H4 (cell line): ENCODE measurements at places on chromosomes 2 and 18. TPM values are rescaled to one million over a fixed set of nuclear protein-coding genes. Genes with fewer than 3 reads are reported as not detected.

The RSAD2 gene
- total RNA-seq, result 1.2 and 1.7 TPM in 2 replicates

The CDK15 gene
- 8.0 and 9.2 TPM in 2 replicates for total RNA-seq

The SLC25A12 gene
- total RNA-seq, result 22.3 and 28.8 TPM in 2 replicates

The ZNF519 gene
- total RNA-seq, result 3.1 and 8.6 TPM in 2 replicates

The PTPN4 gene
- 11.9 and 15.1 TPM in 2 replicates for total RNA-seq

The CPLX4 gene
- not detected in 2 replicates for total RNA-seq

The STEAP3 gene
- 14.0 and 17.7 TPM in 2 replicates for total RNA-seq

The MYO5B gene
- 10.9 and 12.4 TPM in 2 replicates for total RNA-seq

The PROC gene
- 1.3 and 2.6 TPM in 2 replicates for total RNA-seq

The ERBB4 gene
- total RNA-seq, result 0.04 and 0.33 TPM in 2 replicates

DNA sequence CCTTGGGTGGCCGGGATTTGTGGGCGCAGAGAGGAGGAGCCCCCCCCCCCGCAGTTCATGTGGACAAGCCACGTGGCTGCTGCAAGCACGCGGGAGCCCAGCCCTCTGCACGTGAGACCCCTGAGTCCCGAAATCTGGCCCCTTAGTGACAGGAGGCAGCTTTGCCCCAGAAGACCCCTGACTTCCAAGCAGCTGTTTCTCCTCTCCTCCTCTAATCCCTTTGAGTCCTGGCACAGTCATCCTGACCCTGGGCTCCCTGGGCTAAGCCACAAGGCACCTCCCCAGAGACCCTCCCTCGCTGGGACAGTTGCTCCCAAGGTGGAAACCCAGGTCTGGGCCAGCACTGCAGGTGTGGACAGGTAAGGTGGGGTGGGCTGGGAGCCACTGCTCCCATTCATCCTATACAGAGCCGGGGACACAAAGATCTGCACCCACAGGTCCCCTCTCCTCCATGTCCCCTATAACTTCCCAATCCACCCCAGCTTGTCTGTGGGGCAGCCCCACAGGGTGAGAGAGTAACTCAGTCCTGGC is 923 bp downstream of the TEKT4 start:
- no peak for DNase-seq

- no peak for DNase-seq
These were observed 3.8 kb downstream of the TMEM198 start for GRCh38 chr2:219547621-219548020.

- DNase-seq, result no peak
These were observed 262.1 kb downstream of the PTGR3 start for GRCh38 chr18:74946646-74947375.

DNA sequence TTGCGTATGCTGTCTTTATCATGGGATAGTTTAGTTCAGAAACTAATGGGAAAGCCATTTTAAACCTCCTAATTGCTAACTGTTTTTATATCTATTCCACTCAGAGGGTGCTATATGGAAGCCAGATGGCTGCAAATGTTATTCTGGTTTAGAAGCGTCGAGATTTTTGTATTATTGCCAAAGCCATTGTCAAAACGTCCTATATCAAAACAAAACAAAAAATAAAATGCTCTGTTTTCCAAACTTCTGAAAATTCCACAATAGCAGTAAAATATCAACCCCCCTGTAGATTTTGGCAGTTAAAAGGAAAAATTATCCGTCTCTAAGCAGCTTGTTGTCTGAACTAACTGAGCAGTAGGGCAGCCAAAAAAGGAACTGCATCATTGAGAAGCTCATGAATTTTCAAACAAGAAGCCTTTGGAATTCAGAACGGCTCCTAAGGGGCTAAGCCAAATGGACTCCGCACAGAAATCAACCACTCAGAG is 195.4 kb upstream of the CWC22 start:
- no peak for DNase-seq

- DNase-seq, result no peak
These were observed 292.1 kb upstream of the KLHL29 start for GRCh38 chr2:23092831-23093230.

DNA sequence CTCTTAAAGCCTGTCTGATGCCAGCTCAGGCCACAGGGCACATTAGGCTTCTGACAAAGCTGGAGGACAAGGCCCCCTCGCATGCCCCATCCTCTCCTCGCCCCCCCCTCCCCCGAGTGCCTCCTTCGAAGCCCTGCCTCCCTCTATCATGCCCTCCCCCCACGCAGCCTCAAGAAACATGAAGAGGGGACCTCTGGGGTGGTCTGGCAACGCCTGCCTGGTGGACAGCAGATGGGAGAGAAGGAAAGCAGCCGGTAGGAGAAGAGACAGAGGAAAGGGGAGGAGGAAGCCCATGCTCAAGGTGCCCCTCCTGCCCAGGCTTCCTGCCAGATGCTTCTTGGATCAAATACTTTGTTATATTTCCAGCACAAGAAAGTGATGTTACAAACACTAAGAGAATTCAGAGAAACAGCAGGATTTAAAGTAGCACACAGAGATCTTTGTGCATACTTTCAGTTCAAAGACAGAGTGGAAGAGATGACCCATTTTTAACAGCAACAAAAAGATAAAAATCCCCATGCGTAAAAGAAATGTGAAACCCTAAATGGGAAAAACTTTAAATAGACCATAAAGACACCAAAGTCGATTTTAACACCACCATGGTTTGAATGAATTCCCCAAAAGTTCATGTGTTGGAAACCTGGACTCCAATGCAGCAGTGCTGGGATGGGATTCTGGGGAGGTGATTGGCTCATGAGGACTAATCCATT is 19.0 kb downstream of the BOK start:
- no peak for DNase-seq

- DNase-seq, result no peak
These were observed 25.0 kb upstream of the SPP2 start for GRCh38 chr2:234025466-234025865.

DNA sequence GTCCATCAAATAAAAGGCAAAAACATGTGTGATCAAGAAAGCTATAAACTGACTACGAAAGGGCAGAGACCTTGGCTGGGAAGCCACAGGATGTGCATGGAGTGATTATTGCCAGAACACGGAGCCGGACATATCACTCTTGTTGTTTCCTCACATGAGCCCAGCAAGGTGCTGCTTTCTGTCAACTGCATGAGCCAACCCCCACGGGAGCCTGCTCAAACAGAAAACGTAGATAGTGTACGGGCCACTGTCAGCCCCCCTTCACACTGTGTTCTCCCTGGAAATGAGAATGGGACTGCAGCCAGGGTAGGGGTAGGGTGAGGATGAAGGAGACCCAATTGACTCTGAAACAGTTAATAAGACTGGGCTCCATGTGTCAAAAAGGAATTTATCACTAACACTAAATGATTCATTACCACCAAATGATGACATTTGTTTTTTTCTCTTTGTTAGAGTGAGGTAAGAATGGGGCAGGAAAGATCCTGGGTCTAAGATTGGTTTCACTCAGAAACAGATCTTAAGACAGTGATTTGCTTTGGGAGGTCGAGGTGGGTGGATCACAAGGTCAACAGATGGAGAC is 235.8 kb downstream of the MREG start:
- no peak for DNase-seq

DNA sequence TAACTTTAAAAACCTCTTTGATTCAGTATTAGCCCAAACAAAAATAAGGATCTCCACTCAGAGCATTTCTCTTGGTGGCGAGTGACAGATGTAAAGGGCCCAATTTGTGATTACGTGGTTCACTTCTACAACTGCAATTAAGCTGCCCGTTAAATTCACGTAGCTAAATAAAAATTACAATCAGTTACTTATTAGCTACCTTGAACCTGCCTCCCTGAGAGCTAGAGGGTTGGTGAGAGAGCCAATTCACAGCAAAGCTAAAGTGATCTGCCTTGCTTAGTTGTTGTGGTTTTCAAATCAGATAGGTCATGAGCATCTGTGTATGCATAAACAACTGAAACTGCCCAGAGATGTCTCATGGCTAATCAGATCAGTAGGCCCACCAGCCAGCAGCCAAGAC is 156.7 kb downstream of the RNF152 start:
- no peak for DNase-seq

- DNase-seq, result no peak
These were observed 74.8 kb downstream of the CDK15 start for GRCh38 chr2:201880993-201881611.

DNA sequence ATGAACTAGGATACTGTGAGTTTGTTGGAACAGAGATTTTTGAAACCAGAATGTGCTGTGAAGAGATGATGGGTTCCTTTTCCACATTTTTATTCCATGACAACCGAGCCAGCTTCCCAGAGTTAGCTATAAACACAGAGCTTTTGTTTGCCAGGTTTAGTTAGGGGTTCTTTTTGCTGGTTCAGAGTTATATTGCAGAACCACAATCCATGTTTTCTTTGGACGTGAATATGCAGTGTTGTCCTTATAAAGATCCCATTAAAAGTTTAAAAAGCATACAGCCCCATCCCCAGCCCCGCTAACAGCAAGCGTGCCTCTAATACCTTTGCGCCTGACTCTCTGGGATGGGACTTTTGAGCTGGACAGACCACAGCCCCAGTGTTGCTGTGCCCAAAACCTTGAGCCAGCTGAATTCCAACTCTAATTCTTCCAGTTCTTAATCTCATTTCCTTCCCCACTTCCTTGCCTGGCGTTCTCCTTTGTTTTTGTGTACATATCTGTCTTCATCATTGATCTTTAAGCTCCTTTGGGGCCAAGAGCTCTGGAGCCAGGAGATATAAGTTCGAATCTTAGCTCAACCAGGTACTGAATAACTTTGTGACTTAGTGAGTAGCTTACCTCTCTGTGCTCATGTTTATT is 72.3 kb downstream of the SPATS2L start:
- DNase-seq, result peak; percentile 17

DNA sequence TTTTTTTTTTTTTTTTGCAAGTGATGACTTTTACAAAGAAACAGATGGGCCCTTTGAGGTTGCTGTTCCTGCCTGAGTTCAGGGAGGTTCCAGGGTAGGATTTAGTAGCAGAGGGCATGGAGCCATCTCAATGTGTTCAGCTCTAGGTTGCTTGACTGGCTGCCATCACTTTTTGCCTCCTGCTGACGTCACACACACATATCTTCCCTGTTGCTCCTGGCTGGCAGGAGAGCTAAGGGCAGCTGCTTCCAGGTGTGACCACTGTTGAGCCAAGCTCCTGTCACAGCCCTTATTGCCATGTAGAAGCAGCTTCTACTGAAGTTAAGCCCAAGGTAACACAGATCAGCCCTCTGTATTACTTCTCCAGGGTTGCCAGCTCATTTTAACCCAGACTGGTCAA is 394.2 kb upstream of the SPRED2 start:
- DNase-seq, result no peak

DNA sequence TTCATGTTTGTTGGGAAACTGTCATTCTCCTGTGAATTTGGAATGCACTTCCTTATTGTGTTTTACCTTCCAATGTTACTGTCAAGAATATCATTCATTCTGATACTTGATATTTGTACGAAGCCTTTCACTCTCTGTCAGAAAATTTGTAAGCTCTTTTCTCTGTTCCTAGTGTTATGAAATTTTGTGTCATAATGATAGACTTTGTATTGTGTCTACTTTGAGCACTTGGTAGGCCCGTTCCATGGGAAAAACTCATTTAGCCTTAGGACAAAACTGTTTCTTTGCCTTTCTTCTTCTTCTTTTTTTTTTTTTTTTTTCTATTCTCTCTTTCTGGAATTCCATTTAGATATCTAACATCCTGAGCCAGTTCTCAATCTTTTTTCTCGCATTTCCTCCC is 52.0 kb upstream of the FAM124B start:
- DNase-seq, result no peak

GRCh38 chr2:229201521-229201920 is 69.6 kb downstream of the PID1 start:
- no peak for DNase-seq

GRCh38 chr2:83990636-83991035 is 468.4 kb downstream of the SUCLG1 start:
- no peak for DNase-seq

GRCh38 chr2:121897335-121897970 is 142.0 kb downstream of the TSN start:
- DNase-seq, result peak; percentile 76

DNA sequence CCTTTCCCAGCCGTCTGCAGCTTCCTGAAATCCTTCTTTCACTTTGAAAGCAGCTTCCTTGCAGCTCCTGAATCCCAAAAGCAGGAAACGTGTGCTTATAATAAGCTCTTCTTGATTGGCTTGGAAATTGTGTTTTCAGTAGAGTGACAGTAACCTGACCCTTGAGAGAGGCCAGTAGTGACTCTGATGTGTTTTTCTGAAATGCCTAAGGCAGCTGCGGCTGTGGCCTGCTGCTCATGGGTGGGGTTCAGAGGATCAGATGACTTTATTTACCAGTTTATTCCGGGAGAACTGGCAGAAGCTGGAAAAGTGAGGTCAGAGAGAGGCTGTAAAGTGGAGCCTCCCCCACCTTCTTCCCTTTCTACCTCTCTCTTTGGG is 31.9 kb upstream of the RPIA start:
- peak; percentile 96 for DNase-seq

- DNase-seq, result no peak
These were observed 22.9 kb upstream of the MTX2 start for GRCh38 chr2:176246331-176246730.

DNA sequence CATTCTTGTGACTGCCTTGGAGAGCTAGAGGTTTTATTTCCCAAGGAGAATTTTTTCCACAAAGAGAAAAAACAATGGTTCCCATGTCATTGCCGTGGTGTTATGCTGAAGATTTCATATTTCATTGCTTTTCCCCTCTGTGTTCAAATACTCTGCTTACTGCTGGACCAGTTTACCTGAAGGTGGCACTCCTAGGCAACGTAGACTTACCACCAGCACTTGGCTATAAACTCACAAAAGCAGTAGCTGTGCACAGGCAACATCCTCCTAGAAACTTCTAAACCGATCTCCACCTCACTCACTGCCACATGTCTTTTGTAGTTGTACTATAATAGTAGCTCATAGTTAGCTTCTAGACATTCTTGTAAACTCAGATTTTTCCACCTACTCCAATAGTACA is 1319.7 kb upstream of the CRIM1 start:
- DNase-seq, result no peak

DNA sequence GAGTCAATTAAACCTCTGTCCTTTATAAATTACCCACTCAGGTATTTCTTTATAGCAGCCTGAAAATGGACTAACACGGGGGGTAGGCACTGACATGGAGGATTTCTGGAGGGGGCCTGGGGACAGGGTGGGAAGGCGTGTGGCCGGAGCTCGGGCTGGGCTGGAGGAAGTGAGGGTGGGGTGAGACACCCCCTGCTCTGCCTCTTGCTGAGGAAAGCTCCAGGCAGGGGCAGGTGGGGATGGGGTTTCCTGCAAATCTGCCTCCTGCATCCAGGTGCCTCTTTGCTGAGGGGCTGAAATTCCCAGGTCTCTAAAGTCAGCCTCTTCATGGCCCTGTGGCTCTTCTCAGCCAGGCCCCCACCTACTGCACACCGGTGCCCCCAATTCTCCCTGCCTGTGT is 25.7 kb upstream of the OTOS start:
- DNase-seq, result no peak

- no peak for DNase-seq
These were observed 7.0 kb upstream of the LDLRAD4 start for GRCh38 chr18:13211534-13211933.

DNA sequence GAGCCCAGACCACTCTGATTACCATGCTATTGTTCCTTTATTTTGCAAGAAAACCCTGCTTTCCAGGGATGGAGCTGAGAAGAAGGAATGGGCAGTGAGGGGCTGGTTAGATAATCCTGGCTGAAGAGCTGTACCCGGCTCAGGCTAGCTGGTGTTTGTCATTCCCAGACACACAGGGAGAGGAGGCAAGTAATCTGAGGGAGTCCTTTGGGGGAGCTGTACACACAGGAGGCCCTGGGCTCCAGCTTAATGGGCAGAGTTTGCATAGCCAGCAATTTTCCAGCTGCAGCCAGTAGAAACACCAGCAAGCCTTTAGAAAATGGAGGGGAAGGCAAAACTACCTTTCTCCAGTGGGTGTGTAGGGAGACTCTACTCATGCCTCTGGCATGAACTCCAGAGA is 259.3 kb downstream of the SOX11 start:
- DNase-seq, result no peak
